ENCODE measurements at places on chromosomes 12 and 14. TPM values are rescaled to one million over a fixed set of nuclear protein-coding genes. Genes with fewer than 3 reads are reported as not detected.

KCNH3 gene
- polyA plus RNA-seq, result 4.8 TPM

TM9SF1 gene
- polyA plus RNA-seq, result 36.9 TPM

TAS2R10 gene
- 1.4 TPM for polyA plus RNA-seq

LRP10 gene
- 67.4 TPM for polyA plus RNA-seq

TMEM260 gene
- 33.8 TPM for polyA plus RNA-seq

DIO3 gene
- 0.20 TPM for polyA plus RNA-seq

DPPA3 gene
- not detected for polyA plus RNA-seq

RILPL1 gene
- polyA plus RNA-seq, result 15.5 TPM

PRIMA1 gene
- polyA plus RNA-seq, result 1.4 TPM

OR10G3 gene
- polyA plus RNA-seq, result not detected

OR4K5 gene
- polyA plus RNA-seq, result not detected

GSC gene
- not detected for polyA plus RNA-seq

GRCh38 chr14:88515499-88516221, 39.1 kb downstream of the PTPN21 start:
- no peak for DNase-seq

DNA sequence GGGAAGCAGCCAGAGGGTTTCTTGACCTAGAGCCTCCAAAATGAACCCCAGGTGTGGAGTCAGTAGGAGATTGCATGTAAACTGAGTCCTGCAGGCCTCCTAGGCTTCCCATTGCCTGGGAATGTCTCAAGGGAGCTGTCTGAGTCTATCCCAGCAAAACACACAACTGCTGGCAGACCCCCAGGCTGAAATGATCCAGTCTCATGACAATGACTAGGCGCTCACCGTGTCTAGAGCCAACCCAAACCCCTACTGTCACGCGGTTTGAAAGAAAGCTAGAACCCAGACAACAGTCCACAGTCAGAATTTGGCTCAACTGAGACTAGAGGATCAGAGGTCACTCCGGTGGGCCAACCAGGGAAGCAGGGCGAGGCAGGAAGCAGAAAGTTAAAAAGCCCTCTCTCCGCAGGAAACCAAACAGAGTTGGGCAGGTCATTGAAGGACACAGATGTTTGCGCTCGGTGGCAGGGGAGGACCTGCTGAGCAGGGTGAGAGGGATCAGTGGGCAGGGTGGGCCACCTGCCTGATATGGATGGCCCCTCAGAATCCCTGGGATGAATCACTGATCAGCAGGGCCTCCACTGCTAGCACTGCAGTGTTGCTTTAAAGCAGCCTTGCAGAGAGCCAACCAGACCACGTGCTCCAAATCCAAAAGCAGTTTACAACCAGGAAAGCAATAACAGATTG, 23.8 kb downstream of the ACTN1 start:
- DNase-seq, result no peak

DNA sequence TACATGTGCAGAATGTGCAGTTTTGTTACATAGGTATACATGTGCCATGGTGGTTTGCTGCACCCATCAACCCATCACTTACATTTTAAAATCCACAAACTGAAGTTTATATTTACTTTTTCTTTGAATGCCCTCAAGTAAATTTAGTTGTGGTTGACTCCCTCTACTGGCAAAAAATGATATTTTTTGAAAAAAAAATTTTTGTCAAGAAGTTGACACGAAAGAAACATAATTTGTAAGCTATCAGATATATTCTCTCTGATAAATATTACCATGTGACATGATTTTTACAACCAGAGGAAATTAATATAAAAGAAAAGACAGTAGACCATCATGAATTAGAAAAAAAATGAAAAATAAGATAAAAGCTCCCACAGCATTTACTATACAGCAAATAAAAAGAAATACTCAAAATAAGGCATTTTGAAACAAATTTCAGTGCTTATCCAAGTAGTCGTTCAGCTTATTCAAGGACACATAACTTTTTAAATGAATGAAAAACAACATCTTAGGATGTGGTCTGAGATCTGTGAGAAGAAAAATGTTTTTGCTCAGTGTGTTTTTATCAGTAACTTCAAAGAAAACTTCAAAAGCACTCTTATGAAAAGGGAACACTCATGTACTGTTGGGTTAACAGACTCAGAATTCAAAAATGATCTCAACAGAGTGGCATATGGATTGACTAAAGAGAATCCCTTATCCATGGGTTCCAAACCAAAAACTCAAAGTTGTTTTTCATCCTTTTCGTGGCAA, 30.0 kb upstream of the GRIP1 start:
- no peak for DNase-seq

- DNase-seq, result no peak
Observed at GRCh38 chr14:72549854-72550253, 344.0 kb downstream of the DPF3 start.

DNA sequence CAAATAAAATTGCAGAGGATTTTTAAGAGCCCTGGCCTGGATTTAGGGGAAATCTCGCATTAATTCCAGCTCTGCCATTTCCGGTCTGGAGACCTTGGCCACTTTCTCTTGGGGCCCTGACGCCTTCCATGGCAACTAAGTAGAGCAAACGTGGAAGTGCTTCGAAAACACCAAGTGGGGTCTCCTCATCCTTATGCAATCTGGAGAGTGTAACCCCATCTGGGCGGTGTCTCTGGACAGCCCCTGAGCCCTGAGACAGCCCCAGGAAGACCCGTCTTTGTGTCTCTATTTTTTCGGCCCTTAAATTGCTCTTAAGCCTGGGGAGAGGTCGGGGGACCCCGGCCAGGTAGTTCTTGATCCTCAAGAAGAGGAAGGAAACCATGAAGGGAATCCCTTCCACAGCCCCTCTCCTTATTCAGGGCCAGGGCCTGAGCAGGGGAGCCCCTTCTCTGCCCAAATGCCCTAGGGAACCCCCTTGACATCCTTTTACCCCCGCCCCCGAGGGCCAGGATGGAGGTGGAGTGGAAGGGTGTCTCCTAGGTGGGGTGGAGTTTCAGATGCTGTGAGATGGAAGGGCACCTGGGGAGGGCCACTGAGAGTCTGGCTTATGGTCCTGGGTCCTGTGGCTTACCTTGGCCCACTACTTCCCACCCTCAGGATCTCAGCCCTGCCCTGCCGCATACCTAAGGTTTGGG, 17.6 kb upstream of the NR4A1 start:
- no peak for DNase-seq

DNA sequence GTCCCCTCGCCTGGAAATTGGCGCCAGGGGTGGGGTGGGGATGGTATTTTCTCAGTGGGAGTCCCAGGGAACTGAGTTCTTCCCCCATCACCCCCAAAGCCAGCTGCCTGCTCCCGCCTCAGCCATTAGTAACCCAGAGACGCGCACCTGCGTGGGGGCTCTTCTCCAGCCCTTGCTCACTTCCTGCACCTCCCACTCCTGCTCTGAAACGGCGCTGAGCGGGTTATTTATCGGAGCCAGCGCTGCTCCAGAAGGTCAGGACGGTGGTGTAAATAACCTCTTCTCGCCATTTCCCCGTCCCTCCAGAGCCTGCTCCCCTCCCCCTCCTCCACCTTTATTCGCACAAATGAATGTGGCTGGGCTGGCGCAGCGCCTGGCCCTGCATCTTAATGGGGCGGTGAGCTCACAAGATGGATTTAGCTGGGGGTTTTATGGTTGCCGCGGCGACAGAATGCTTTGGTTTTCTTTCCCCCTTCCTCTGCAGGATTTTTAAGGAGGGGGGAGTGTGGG, 12.2 kb downstream of the GPR84 start:
- DNase-seq, result no peak

- no peak for DNase-seq
Observed at GRCh38 chr14:96851694-96852381, 54.7 kb downstream of the VRK1 start.

GRCh38 chr14:73567951-73568885, 795 bp upstream of the ACOT2 start:
- DNase-seq, result no peak

- DNase-seq, result no peak
Observed at GRCh38 chr14:59004012-59004411, 184.5 kb upstream of the DAAM1 start.

- DNase-seq, result no peak
Observed at GRCh38 chr12:132393991-132394949, 64.9 kb upstream of the GALNT9 start.

- DNase-seq, result peak; percentile 44
Observed at GRCh38 chr12:117408161-117408791, 46.9 kb upstream of the NOS1 start.

- DNase-seq, result no peak
Observed at GRCh38 chr12:111773801-111774551, 7.2 kb downstream of the ALDH2 start.

DNA sequence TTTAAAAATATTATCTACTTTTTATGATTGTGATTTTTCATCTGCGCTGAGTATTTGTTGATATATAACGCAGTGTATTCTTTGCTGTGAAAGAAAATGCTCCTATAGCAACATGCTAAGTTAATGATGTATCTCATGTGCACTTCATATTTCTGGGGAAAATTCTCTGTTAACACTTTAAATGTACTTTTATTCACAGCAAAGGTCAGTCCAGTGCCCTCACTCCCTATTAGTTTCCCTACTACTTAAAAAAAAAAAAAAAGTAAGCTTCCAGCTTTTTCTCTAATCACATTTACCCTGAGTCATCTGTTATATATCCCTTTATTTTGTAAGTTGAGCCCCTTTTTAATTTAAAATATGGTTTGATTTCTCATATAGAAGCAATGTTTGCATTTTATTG, 219.8 kb downstream of the AEBP2 start:
- no peak for DNase-seq

DNA sequence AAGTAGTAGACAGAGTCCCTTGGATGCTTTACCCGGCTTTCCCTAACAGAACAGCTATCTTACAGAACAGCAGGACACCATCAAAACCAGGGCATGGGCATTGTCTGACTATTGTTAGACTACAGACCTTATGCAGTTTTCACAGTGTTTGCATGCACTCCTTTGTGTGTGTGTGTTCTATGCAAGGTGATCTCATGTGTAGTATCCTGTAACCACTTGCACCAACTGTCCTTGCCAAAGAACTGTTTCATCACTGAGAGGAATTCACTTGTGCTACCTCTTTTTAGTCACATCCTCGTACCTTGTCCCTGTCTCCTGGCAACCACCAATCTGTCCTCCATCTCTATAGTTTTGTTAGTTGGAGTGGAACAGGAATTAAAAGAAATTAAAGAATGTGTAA, 183.6 kb upstream of the PZP start:
- peak; percentile 13 for DNase-seq

DNA sequence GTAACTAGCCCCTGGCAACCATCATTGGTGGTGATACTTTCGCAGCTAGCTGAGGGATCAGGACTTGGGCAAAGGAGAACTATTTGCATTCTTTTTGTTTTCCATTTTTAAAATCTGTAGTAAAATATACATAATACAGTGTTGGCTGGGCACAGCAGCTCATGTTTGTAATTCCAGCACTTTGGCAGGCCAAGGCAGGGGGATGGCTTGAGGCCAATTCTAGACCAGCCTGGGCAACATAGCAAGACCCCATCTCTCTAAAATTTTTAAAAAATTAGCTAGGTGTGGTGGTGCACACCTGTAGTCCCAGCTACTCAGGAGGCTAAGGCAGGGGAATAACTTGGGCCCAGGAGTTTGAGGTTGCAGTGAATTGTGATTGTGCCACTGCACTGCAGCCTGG, 20.0 kb downstream of the TFCP2 start:
- DNase-seq, result no peak

- no peak for DNase-seq
Observed at GRCh38 chr14:78633752-78634151, 463.6 kb downstream of the NRXN3 start.

- DNase-seq, result no peak
Observed at GRCh38 chr12:103915306-103915705, 14.9 kb upstream of the HSP90B1 start.

DNA sequence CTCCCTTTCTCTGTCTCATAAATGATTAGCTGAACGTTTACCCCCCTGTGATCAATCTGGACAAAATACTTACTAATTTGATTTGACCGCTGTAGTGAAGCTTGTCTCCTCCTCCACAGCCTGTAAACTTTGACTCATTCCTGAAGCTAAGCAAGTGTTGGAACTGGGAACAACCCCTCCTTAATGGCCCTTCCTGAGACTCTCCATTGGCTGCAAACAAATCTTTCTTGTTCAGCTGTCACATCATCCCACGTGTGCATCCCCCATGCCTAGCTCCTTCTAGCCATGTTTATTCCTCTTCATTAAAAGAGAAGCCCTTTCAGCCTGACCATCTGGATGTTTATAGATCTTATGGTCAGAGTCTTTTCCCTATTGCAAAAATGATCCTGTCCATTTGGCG, 281.2 kb downstream of the RGS6 start:
- DNase-seq, result no peak

- no peak for DNase-seq
Observed at GRCh38 chr12:106428384-106428783, 70.8 kb downstream of the POLR3B start.

GRCh38 chr12:75062691-75063090, 146.9 kb downstream of the KCNC2 start:
- DNase-seq, result no peak

DNA sequence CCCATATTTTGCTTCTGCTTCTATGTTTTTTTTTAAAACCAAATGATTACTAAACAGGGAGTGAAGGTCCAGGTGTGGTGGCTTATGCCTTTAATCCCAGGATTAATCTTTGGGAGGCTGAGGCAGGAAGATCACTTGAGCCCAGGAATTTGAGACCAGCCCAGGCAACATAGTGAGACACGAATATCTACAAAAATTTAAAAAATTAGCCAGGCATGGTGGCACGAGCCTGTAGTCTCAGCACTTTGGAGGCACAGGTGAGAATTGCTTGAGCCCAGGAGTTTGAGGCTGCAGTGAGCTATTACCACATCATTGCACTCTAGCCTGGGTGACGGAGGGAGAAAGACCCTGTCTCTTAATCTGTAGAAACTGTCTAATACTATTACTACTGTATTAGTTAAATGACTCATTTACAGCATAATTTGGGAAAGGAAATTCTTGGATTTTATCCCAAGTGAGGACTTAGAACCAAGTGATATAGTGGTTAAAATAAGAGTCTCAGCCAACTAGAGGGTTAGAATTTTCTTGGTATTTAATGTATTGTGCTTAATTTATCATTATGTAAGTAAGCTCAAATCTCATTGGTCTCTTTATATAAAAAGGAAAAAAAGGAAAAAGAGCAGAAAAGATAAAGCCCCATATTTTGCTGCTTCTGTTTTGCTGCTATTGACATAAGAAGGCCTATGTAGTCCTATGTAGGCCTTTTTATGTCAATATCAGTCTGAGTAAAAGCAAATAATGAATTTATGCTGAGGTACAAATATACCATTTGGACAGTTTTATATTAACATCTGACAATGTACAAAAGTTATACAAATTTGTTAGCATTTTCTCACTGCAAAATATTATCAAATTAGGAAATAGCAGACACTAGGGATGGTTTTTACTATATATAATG, 163.4 kb downstream of the RAD51B start:
- no peak for DNase-seq

- no peak for DNase-seq
Observed at GRCh38 chr14:38073641-38074040, 134.1 kb upstream of the SSTR1 start.

GRCh38 chr12:78121969-78122610, 291.4 kb downstream of the NAV3 start:
- DNase-seq, result no peak

All from right renal cortex interstitium (tissue), 3 donors.